BJ (cell line): ENCODE measurements at places on chromosomes 1 and 21.

GRCh38 chr1:44345187-44345775 lies 9.8 kb downstream of the ERI3 start:
- DNase-seq = no peak

GRCh38 chr1:184959626-184960025 lies 14.7 kb downstream of the NIBAN1 start:
- DNase-seq = no peak

DNA sequence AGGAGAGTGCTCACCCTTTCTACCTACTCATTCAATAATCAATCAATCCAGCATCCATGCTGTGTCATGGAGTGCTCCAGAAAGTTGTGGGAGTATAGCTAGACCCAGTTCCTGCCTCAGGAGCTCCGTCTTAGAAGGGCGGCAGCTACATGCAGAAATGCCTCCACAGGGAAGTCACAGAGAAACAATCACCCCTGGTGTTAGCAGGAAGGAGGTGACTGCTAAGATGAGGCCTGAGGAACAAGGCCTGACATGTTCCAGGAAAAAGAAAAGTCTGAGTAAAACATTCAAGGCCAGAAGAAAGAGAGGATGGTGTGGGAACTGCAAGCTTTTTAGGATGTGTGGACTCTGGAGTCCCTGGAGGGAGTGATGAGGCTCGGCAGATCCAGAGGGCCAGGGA lies 142.5 kb upstream of the MAGI3 start:
- no peak for DNase-seq

GRCh38 chr21:17711896-17712295 lies 99.2 kb upstream of the BTG3 start:
- no peak for DNase-seq

DNA sequence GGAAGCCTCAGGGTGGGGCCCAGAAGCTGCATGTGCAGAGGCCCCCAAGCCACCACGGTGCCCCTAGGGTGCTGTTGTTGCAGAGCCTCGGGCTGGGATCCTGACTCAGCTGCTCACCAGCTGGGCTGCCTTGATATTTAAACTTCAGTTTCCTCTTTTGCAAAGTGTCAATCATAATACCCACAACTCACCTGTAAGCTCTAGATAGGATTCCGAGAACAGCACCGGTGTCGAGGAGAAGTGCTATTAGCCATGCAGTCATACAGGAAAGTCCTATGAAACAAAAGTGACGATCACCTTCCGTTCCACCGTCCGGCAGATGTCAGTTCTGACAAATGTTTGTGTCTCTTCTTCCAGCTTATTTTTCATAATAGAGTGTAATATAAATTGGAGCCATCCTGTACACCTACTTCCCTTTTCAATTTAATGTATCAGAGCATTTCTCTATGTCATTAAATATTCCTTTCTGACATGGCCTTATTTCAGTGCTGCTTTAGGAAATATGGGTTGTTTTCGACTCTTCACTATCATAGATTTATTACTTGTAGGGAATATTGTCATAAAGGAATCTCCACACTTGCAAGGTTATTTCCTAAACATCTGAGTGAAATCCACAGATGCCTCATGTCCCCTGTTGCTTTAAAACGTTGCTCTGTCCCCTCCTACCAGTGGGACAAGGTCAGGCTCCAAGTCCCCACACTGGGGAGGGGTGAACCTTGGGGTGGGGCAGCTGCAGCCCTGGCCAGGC lies 100.8 kb downstream of the SIK1 start:
- no peak for DNase-seq

GRCh38 chr1:210635108-210635507 lies 306.4 kb downstream of the HHAT start:
- DNase-seq = no peak

DNA sequence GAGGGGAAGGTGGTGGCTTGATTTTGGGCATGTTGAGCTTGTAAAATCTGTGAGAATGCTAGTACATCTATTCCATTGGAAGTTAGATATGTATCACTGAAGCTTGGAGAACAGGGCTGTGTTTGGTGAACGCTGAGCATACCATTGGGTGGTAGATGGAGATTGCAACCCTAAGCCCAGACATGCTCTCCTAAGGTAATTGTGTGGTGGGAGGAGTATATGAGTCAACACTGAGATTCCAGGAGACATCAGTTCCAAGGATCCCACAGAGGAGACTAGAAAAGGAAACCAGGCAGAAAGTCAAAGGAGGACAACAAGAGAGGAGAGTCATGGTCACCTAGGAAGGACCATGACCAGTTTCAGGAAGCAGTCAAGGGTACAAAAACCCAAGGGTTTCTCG lies 60.4 kb downstream of the KIF21B start:
- DNase-seq = no peak

GRCh38 chr21:44999428-44999971 lies 59.7 kb downstream of the SLX9 start:
- no peak for DNase-seq
